ENCODE measurements at places on chromosomes 12 and 14.

- DNase-seq: no peak
These were observed 43.2 kb downstream of the BICDL1 start for GRCh38 chr12:120032242-120032641.

- DNase-seq: no peak
These were observed 3.1 kb downstream of the MTHFD1 start for GRCh38 chr14:64391113-64391725.

DNA sequence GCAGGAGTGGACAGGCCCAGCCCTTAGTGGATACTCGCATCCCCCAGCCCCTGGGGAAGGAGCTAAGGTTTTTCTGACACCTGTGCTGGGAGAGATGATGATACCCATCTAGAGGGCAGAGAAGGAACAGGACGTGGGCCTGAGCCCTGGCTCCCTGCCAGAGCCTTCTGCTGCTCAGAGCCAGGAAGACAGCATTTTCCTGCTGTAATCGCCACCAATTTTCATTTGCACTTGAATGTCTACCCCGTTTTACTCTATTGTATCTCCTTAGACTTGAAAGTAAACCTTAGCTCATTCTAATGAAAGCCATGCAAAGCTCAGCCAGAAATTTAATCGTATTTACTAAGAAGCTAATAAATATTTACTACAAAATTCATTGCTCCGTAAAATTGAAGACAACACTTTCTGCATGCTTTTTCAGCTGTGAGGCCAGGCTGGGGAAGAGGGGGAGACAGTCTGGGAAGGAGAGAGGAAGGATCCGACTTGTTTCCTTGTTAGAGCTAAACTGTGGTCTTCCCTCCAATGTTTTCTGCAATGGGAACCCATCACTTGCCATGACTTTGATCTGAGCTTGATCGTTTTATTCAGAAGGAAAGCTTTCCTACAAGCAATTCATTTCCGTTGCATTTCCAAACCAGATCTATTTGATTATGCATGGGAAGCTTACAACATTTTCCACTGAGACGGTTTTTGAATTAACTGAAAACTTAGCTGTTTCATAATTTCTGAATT is 17.6 kb upstream of the TRAF3 start:
- DNase-seq: no peak

DNA sequence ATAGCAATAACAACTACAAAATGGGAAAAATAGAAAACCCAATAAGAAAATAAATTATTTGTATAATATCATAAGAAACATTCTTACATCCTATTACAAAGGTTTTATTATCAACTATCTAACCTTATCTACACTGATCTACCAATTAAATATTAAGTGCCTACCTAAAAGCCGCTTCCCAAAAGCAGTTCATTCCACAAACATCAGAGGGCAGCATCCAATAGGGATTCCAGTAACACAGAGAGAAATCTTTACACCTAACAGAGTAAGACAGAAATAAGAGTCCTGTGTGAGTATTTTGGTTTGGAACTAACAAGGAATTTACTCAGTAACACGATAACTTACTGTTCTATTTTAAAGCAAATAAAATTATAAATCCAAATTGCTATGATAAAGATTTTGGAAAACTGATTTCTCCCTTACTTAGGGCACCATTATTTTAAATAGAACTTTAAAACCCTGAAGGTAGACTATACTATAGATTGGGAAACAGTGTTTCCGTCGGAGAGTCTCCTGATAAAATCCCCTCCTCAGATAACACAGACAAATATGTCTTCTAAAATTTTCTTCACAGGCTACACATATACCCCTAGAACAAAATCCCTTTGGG is 15.0 kb downstream of the GXYLT1 start:
- DNase-seq: no peak

- no peak for DNase-seq
These were observed 613.4 kb upstream of the ATP2B1 start for GRCh38 chr12:90322006-90322405.

- peak; percentile 42 for DNase-seq
These were observed at the start of gene HOXC4 for GRCh38 chr12:54053751-54054741. Gene HOXC4, plus strand, starts transcription at chr12:54053835. Its CDS starts 88 bp downstream, at chr12:54053923.

Measured in CD4-positive, alpha-beta T cell treated with Interferon gamma for 1 hour (primary cell).